ENCODE measurements at places on chromosomes 1 and 21.

- DNase-seq: no peak
These were observed 480.6 kb downstream of the SETD4 start for GRCh38 chr21:35579520-35580293.

DNA sequence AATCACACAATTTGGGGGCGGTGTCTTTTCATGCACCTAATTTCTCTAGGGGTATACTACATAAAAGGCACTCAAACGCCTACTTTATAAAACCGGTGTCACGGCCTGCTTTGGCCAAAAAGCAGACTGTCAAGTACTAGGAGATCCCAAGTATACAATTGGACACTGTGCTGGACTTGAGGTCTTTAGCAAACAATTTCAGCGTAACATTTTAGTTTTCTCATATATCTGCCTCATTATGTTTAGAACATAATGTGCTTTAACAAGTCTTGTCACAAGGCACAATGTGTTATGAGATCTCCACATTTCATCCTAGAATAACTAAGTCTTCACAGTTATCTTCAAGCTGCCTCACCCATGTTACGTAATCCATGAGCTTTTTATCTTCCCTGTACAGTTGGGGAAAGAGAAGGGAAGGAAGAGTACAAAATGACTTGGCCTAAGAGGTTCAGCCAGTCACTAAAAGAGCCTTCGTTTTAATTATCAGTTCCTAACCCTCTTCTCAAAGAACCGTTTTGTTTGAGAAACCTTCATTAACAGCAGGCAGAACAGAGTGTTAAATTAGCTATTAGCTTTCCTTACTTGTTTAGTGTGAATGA is 1.7 kb downstream of the SSX2IP start:
- no peak for DNase-seq

DNA sequence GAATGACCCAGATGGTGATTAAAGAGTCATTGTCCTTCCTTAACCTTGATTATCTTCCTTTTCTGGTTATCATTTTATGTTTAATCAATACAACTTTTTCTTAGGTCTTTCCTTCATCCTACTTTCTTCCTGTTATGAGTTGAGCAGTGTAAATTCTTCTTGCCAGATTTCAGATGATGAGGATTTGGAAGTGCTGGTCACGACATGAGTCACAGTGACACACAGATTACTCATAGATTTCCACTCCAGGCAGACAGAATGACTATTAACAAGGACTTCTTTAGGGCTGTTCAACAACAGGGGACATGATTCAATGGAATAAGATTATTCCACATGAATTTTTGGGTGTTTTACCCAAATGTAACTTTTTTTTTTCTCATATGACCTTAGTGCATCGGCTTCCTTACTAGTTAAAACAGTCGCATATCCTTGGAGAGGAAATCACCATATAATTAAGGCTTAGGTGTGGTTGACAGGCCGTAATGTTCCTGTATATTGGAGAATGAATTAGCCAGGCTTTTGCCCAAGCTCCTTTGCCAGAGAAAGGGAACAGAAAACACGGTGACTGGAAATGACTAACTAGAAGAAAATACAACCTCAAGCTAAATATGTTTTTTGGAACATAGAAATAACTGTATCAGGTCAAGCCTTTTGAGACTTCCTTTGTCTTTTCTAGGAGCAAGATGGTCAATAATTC is 44.2 kb downstream of the PRRX1 start:
- no peak for DNase-seq

- no peak for DNase-seq
These were observed 363.2 kb downstream of the OMA1 start for GRCh38 chr1:58183286-58183685.

DNA sequence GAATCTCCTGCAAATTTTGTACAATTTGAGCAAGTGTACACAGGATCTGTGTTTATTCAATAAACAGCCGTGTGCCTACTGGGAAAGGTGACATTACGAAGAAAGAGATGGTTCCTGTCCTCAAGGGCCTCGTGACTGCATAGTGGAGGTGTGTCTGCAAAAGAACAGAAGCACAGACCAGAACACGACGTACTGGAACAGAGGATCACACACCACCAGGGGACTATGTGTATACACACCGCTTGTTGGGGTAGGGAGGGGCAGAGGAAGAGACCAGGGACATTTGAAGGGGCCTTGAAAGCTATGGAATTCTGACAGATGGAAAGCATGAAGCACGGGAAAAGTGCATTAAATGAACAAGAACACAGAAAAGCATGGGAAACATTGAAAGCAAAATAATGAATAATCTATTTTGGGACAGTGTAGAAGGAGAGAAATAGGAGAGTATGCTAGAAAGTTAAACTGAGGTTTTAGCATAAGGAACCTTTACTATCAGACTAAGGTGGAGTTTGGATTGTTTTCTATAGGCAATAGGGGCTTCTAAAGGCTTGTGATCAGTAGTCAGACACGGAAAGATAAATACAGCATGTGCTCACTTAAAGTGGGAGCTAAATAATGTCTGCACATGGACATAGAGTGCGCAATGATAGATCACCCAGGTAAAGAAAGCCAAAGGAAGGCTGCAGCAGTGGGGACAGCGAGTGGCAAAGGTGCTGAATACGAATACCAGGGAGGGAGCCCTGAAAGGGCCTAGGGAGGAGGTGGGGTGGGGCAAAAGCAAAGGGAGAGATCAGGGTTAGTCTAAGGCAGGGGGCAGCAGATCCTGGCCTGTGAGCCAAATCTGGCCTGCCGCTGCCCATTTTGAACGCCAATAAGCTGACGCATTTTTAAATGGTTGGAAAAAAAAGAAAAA is 11.0 kb downstream of the JAK1 start:
- DNase-seq: no peak

- no peak for DNase-seq
These were observed 6.5 kb downstream of the KRTCAP2 start for GRCh38 chr1:155166471-155167165.

- no peak for DNase-seq
These were observed 25.2 kb upstream of the RABGAP1L start for GRCh38 chr1:174134003-174134659.

- no peak for DNase-seq
These were observed 386.5 kb upstream of the ST6GALNAC5 start for GRCh38 chr1:76480827-76481226.

Measured in activated T-helper 1 cell treated with anti-CD3 and anti-CD28 coated beads, Interleukin-2, amount 50 U/mL, for 16 hours (primary cell).